Caco-2 (cell line): ENCODE measurements at places on chromosomes 1 and 21. TPM values are rescaled to one million over a fixed set of nuclear protein-coding genes. Genes with fewer than 3 reads are reported as not detected.

- DNase-seq, result peak; percentile 37
Measured at GRCh38 chr1:23483321-23484252, at the start of gene ASAP3. Gene ASAP3 (minus strand): TSS chr1:23484179. CDS start chr1:23484133, 46 bp downstream.

GRCh38 chr1:66519992-66520391 is 14.0 kb upstream of the SGIP1 start:
- no peak for DNase-seq

GRCh38 chr21:41730367-41730765 is 36.5 kb downstream of the RIPK4 start:
- no peak for DNase-seq

DNA sequence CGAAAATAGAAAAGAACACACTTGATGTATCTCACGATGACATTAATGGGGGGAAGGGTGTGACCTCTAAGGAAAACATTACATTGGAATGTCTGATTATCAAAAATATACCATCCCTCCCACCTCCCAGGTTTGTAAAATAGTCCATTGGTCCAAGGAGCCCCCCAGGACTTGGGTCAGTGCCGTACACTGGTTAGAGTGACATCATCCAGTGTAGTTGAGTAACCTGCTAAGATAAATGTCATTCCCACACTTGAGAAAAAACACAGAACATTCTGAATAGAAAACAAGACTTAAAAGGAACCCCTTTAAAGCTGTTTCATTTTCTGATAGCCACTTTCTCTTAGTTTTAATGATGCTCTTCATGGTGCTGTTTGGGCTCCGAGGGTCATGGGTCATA is 15.2 kb downstream of the DDX20 start:
- no peak for DNase-seq

DNA sequence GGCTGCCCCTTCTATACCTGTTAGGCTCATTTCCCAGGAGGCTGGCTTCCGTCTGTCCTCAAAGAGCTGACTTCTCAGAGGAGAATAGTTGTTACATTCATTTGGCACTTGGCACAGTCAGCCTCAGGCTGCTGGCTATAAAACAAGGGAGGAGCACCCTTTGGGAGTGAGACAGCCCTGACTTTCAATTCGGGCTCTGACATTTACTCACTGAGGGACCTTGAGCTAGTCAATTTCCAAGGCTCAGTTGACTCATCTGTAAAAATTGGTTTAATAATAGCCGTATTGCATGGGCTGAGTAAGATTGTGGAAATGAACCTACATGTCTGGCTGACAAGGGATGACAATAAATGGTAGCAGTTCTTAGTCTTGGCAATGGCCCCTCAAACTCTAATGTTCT is 13.7 kb downstream of the ALX3 start:
- no peak for DNase-seq

- DNase-seq, result no peak
Measured at GRCh38 chr1:207034208-207034607, 1.7 kb upstream of the C1orf116 start.

- DNase-seq, result no peak
Measured at GRCh38 chr1:2087766-2088165, 37.6 kb downstream of the PRKCZ start.

Gene LCE6A
- total RNA-seq, result not detected in 2 replicates

Gene FOXD2
- total RNA-seq, result 4.4 and 4.6 TPM in 2 replicates
